HepG2 (cell line): ENCODE measurements at places on chromosomes 7 and 10.

DNA sequence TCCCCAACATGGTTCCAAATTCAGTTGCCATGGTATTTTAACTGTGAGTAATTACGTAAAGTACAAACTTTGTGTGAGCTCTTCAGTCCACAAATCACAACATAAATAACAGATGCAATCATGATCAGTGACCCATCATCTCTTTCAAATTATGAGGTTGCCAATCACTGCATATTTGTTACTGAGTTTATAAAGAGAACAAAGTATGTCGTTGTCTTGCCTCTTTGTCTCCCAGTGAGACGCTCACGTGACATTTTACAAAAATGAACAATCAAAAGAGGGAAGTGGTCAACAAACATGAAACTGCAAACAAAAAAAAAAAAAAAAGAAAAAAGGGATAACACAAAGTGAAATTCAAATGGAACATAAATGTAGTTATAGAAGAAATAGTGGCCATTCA is 122.7 kb upstream of the PDSS1 start:
- DNase-seq: no peak

DNA sequence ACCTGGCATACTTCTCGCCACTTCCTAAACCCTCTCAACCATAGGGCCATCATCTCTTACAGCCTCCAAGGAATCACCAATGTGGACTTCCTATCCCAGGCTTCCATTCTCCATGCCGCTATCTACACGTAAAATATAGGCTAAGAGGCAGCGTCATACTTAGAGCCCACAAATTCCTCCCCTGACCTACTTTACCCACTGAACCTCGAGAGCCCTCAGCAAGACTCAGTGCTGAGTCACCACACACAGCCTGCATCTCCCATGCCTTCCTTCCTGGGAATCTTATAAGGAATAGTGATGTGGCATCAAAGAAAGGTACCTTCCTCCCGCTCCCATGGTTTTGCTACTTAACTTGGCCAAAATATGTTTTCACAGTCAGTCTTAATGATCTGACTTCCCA is 435.6 kb upstream of the NFE2L3 start:
- no peak for DNase-seq

GRCh38 chr10:99080275-99080945 is 155.2 kb downstream of the HPSE2 start:
- no peak for DNase-seq

GRCh38 chr10:102449321-102450123 is 1.8 kb downstream of the C10orf95 start:
- DNase-seq: peak; percentile 76

DNA sequence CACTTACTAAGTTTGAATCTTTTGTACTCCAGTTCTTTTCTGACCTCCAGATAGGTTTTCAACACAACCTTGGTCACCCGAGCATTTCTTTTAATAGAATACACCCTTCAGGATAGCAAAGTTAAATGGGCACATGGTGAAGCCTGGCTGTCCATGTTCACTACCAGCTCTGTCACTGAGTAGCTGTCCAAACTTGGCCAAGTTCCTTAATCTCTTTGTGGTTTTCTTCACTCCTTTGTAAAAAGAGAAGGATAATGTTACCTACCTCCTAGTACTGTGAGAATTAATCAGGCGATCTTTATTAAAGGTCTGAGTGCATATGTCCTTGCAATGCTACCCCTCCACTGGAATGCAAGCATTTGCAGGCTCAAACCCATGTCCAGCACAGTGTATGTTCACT is 128.1 kb upstream of the PTPRZ1 start:
- DNase-seq: no peak
